ENCODE measurements at places on chromosomes 6 and 20. TPM values are rescaled to one million over a fixed set of nuclear protein-coding genes. Genes with fewer than 3 reads are reported as not detected.

The POFUT1 gene
- total RNA-seq: 41.4 TPM

The TRIM10 gene
- 0.16 TPM for total RNA-seq

The SOBP gene
- not detected for total RNA-seq

The SLC35F1 gene
- 0.16 TPM for total RNA-seq

The SPATA25 gene
- total RNA-seq: 0.74 TPM

The CNR1 gene
- not detected for total RNA-seq

The TGM2 gene
- total RNA-seq: 0.19 TPM

The GPANK1 gene
- total RNA-seq: 30.1 TPM

The COQ3 gene
- 3.0 TPM for total RNA-seq

The SLC16A10 gene
- 3.8 TPM for total RNA-seq
